Memory B cell (primary cell): ENCODE measurements at places on chromosomes 5 and 9.

- peak overlapping the region; percentile 11 for H3K4me3 ChIP-seq
- H3K27ac ChIP-seq = no peak overlapping the region
- peaks cover 3% of the 10 kb centered on the region for H3K27me3 ChIP-seq
Observed at GRCh38 chr5:168683247-168683926, 104.2 kb upstream of the PANK3 start.

DNA sequence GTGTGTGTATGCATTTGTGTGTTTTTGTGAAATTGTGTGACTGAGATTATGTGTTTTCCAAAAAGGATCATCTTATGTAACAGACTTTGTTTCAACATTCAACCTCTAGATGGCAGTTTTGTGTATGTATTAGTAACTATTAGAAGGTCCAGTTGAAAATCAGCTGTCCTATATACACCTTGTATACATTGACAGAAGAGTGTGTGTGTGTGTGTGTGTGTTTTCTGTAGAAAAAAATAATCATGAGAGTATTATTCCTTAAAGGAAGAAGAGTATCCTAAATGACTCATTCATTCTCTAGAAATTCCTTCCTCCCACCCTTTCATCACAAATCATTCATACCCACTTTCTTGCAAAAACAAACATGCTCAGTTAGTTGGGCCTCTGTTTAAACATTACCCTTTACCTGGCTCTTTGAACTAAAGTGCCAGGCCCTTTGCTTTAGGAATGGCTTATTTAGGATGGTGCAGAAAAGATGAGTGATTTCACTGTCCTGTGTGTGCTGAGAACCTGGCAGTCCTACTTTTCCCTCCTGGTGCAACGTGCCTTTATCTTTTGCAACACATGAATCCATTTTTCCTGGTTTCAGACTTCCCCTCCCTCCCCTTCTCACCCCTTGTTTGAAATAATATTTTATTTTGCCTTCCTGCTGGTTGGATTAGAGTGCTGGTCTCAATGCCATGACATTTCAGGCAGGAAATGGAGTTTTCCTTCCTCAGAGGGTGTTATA lies 152.2 kb downstream of the ARHGAP26 start:
- H3K4me1 ChIP-seq = peaks cover 4% of the 10 kb centered on the region
- DNase-seq = no peak
- no peaks in the 10 kb centered on the region for H3K27me3 ChIP-seq
- H3K36me3 ChIP-seq = peaks cover 2% of the 10 kb centered on the region
- no peak overlapping the region for H3K4me3 ChIP-seq
- no peak overlapping the region for H3K27ac ChIP-seq

DNA sequence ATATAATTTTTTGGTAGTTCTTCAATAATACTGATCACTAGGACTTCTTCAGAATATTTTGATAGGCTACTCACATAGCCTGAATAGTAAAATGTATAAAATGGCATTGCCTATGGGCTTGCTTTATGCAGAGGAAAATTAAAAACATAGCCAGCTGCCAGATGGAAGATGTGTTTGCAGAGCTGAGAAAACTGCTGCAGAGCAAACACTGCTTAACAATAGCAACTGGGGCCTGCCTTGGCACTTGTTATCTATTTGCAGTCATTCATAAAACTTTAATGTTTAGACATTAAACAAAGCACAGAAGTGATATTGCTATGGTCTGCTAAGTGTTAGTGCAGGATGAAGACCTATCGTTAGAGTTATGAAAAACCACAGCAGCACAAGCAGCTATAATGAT lies 151.5 kb upstream of the SMC2 start:
- H3K27ac ChIP-seq = no peak overlapping the region
- H3K36me3 ChIP-seq = no peaks in the 10 kb centered on the region
- H3K4me3 ChIP-seq = no peak overlapping the region
- H3K27me3 ChIP-seq = no peaks in the 10 kb centered on the region

GRCh38 chr5:65623482-65623881 lies 651 bp downstream of the TRIM23 start:
- H3K27me3 ChIP-seq = no peaks in the 10 kb centered on the region
- peak overlapping the region; percentile 98 for H3K27ac ChIP-seq
- peaks cover 15% of the 10 kb centered on the region for H3K4me1 ChIP-seq
- H3K4me3 ChIP-seq = peak overlapping the region; percentile 100
- DNase-seq = no peak

DNA sequence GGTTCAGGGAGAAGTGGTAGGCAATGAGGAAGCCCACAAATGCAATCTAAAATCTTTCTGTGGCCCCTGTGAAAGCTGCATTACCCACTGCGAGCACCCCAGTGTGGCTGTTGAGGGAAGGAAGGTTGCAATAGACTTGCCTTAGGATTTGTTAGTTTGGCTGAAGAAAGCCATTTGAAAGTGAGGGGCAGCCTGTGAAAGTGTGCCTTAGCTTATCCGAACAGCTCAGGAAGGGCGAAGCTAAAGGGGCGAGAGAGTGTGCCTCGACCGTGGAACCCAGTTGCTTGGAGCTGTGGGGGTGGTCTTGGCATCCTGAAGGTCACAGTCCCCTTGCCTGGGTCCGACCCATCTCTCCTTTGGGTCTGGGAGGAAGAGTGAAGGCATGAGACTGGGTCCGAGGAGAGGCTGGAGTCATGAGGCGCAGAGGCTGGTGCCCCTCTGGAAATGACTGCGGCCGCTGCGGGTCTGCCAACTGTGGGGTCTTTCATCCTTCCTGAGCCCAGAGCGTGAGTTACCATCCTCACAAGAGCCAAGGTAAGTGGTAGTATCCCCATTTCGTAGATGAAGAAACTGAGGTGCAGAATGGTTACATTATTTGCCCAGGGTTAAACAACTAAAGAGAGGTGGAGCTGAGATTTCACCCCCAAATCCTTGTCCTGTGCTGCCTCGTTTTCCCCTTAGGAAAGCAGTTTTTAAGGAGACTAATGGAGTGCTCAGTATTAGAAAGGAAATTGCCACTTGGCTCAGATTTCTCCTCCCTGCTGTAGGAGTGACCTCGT lies 24.4 kb downstream of the SLC25A25 start:
- no peak for DNase-seq
- H3K4me3 ChIP-seq = no peak overlapping the region
- no peaks in the 10 kb centered on the region for H3K27me3 ChIP-seq
- H3K4me1 ChIP-seq = peaks cover 11% of the 10 kb centered on the region
- H3K27ac ChIP-seq = peak overlapping the region; percentile 99
- no peaks in the 10 kb centered on the region for H3K36me3 ChIP-seq

DNA sequence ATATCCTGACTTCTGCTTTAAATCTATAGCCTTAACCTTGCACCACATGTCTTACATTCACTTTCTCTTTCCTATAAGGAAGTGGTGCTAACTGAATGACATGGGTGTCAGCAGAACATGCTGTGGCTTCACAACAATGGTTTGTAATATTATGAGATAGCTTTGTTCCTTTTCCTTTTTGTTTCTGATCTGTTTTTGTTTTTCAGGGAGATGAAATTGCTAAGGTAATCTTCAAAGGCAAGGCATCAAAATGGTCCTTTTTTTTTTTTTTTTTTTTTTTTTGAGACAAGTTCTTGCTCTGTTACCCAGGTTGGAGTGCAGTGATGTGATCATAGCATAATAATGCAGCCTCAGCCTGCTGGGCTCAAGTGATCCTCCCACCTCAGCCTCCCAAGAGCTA lies 53.6 kb upstream of the RANBP6 start:
- peak overlapping the region; percentile 74 for H3K27ac ChIP-seq
- DNase-seq = no peak
- peaks cover 7% of the 10 kb centered on the region for H3K36me3 ChIP-seq

GRCh38 chr9:5976674-5977397 lies 38.6 kb downstream of the RANBP6 start:
- H3K36me3 ChIP-seq = peaks cover 43% of the 10 kb centered on the region
- no peak overlapping the region for H3K4me3 ChIP-seq
- H3K27me3 ChIP-seq = no peaks in the 10 kb centered on the region
- H3K4me1 ChIP-seq = peaks cover 20% of the 10 kb centered on the region
- DNase-seq = no peak

- peak overlapping the region; percentile 78 for H3K27ac ChIP-seq
- no peaks in the 10 kb centered on the region for H3K27me3 ChIP-seq
- DNase-seq = peak; percentile 38
- peaks cover 5% of the 10 kb centered on the region for H3K36me3 ChIP-seq
Observed at GRCh38 chr5:151154931-151155774, 2.4 kb downstream of the ANXA6 start.

DNA sequence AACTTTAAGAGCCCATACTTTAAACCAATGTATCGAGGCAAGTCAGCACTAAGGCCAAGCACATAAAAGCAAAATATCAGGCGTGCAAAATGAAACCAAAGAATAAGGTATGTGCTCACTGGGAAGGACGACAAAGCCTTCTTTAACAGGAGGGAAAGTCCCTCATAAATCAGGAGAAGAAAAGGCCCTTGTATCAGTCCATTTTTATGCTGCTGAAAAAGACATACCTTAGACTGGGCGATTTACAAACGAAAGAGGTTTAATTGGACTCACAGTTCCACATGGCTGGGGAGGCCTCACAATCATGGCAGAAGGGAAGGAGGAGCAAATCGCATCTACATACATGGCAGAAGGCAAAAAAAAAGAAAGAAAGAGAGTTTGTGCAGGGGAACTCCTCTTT lies 68.9 kb downstream of the UBE2QL1 start:
- no peak overlapping the region for H3K4me3 ChIP-seq
- no peak for DNase-seq
- no peaks in the 10 kb centered on the region for H3K36me3 ChIP-seq
- peaks cover 13% of the 10 kb centered on the region for H3K27me3 ChIP-seq

GRCh38 chr9:20209391-20210340 lies 412.6 kb downstream of the MLLT3 start:
- H3K36me3 ChIP-seq = no peaks in the 10 kb centered on the region
- H3K27me3 ChIP-seq = peaks cover 1% of the 10 kb centered on the region
- DNase-seq = no peak
- no peak overlapping the region for H3K4me3 ChIP-seq
- H3K27ac ChIP-seq = no peak overlapping the region

DNA sequence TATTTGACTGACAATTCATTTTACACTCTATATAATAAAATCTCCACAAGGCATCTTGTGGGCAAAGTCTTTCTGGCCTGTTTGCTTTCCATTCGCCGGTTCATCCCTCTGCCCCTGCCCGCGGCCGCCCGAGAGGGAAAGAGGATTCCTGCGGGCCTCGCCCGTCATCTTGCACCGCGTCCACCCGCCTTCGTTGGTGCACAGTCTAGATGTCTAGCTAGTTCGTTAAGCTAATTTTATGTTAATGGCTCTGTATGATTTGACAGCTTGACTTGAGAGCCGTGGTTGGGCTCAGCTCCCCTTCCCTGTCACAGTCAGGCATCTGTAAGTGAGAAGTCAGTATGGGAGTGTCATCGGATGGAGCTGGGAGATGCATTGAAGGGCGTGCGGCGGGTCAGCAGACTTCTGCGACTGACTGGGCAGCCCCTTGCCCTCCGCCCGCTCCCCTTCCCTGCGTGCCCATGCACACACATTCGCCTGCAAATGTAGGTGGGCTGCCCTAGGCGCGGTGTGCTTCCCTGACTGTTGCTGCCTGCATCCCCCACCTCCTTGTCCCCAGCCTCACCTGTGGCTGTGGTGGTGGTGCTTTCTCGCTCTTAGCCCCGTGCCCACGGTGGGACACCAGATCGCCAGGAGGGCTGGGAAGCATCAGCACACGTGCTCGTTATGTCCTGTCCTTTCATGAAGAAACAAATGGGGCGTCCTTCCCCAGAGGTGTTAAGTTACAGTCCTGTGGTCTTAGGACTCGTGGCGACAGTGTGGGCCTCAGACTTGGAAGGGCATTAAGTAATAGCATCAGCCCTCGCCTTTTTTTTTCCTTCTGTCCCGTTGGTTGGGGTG lies 25.9 kb upstream of the PRDM12 start:
- no peak overlapping the region for H3K4me3 ChIP-seq
- H3K27me3 ChIP-seq = no peaks in the 10 kb centered on the region
- H3K27ac ChIP-seq = no peak overlapping the region
- DNase-seq = no peak
- no peaks in the 10 kb centered on the region for H3K4me1 ChIP-seq
- H3K36me3 ChIP-seq = peaks cover 17% of the 10 kb centered on the region

GRCh38 chr9:81183761-81184160 lies 505.6 kb downstream of the TLE1 start:
- H3K36me3 ChIP-seq = no peaks in the 10 kb centered on the region
- H3K4me1 ChIP-seq = no peaks in the 10 kb centered on the region
- H3K27ac ChIP-seq = no peak overlapping the region

DNA sequence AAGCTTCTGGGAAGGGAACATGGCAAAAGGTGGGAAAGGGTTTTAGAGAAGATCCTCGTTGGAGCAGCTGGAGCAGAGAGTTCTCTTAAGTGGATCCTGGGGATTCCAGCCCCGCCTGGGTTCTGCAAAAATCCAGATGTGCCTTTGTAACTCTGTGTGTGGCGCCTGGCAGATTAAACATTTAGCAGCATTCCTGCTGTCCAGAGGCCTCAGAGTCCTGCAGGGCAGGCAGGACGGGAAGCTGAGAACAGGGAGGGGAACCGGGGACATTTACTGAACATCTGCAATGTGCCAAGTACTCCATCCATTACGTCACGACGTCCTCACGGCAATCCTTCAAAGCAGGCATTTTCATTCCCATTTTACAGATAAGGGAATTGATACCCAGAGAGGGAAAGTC lies 6.0 kb downstream of the EIF4E1B start:
- H3K4me1 ChIP-seq = peaks cover 18% of the 10 kb centered on the region
- no peak overlapping the region for H3K4me3 ChIP-seq
- H3K27ac ChIP-seq = no peak overlapping the region
- peaks cover 5% of the 10 kb centered on the region for H3K27me3 ChIP-seq

GRCh38 chr5:94777056-94777880 lies 158.8 kb downstream of the SLF1 start:
- H3K36me3 ChIP-seq = no peaks in the 10 kb centered on the region
- DNase-seq = no peak
- no peak overlapping the region for H3K4me3 ChIP-seq
- no peaks in the 10 kb centered on the region for H3K4me1 ChIP-seq
- peaks cover 8% of the 10 kb centered on the region for H3K27me3 ChIP-seq

DNA sequence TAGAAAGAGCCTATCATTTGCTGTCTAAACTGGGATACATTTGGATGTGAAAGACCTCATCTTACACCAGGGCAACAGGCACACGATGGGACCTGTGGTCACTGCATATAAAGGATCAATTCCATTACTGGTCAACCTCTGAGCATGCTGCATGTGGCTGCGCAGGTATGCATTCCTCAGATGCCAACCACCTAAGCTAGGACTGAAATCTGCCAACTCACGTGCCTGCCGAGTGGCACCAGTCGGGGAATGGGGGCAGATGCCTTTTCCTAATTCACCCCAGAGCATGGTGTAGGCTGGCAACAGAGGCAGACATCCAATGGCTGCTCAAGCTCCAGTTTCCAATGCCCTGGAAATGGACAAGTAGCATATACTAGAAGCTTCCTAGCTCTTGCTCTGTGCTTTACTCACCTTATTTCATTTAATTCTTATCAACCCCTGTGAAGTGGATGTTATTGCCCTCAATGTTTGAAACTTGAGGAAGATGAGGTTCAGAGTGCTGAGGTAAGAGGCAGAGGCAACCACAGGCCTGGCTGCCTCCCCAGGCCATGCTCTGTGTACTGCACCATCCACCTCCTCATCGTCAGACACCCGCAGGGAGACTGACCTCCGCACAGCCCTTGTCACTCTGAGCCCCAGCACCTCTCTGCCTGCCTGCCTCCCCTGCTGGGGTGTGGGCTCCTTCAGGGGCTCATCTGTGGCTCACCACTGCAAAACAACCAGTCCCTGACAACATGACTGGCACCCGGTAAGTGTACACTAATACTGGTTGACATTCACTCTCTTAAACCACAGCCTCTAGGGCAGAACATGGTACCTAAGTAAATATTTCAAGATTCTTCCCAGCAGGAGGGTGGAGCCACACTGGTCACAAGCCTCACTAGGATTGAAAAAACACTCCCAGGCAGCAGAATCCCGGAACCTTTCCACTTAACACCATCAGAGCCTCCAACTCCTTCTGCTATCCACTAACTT lies 228.5 kb downstream of the CRB2 start:
- no peak overlapping the region for H3K27ac ChIP-seq
- DNase-seq = no peak
- no peaks in the 10 kb centered on the region for H3K4me1 ChIP-seq
- no peak overlapping the region for H3K4me3 ChIP-seq
- peaks cover 43% of the 10 kb centered on the region for H3K36me3 ChIP-seq
- H3K27me3 ChIP-seq = no peaks in the 10 kb centered on the region
